T-helper 17 cell (primary cell): ENCODE measurements at places on chromosomes 7 and 10.

- no peak for DNase-seq
- H3K4me3 ChIP-seq = no peak overlapping the region
- no peaks in the 10 kb centered on the region for H3K36me3 ChIP-seq
Measured at GRCh38 chr10:48667960-48668590, 16.6 kb upstream of the WDFY4 start.

DNA sequence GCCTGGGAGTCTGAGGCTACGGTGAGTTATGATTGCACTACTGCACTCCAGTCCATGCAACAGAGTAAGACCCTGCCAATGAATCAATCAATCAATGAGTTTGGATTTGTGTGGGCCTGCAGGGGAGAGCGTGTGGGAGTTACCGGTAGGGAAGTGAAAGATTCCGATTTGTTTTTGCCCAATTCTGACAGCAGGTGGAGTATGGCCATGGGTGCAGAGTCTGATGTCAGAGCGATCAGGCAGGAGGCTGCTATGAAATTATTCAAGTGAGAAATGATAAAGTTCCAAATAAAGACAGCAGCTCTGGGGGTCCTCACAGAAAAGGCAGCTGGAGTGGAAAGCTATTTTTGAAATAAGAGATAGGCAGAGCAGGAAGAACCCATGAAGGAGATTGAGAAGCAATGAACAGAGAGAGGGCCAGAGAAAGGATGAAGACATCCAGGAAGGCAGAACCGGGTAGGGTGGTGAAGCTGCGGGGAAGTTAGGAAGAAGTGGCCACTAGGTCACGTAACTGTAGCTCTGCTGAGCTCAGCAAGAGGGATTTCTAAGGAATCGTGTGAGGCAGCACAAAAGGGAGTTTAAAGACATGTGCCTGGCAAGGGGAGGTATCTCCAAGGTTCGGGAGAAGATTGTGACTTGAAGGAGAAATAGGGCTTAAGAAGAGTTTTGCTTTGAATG, 93.7 kb upstream of the NMT2 start:
- no peaks in the 10 kb centered on the region for H3K27me3 ChIP-seq
- H3K36me3 ChIP-seq = peaks cover 2% of the 10 kb centered on the region
- no peaks in the 10 kb centered on the region for H3K4me1 ChIP-seq
- DNase-seq = no peak

GRCh38 chr10:30111340-30112022, 52.1 kb upstream of the JCAD start:
- H3K27ac ChIP-seq = no peak overlapping the region
- no peaks in the 10 kb centered on the region for H3K4me1 ChIP-seq
- no peaks in the 10 kb centered on the region for H3K36me3 ChIP-seq

- H3K4me1 ChIP-seq = peaks cover 38% of the 10 kb centered on the region
- no peak for DNase-seq
- H3K27ac ChIP-seq = no peak overlapping the region
- H3K36me3 ChIP-seq = peaks cover 2% of the 10 kb centered on the region
- H3K27me3 ChIP-seq = peaks cover 4% of the 10 kb centered on the region
Measured at GRCh38 chr7:128741491-128741890, 2.3 kb downstream of the CALU start.

DNA sequence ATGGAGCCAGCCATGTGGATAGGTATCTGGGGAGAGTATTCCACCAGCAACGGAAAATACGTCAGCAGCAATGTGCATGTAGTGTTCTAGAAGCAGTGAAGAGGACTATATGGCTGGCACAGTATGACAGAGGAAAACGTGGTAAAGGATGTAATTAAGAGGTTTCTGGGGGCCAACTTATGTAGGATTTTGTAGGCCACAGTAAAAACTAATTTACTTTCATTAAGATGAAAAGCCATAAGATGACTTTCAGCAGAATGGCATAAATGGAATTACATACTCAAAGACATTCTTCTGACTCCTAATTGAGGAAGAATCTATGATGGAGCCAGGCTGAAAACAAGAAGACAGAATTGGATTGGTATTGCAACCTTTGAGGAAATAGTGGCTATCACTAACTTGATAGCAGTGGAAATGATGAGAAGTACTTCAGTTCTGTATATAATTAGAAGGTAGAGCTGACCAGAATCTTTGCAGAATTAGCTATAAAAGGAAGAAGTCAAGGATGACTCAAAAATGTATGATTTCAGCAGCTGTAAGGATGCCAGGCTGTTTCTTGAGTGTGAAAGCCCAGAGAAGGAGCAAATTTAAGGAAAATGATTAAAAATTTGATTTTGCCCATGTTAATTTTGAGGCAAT, 156.7 kb downstream of the MBL2 start:
- no peaks in the 10 kb centered on the region for H3K36me3 ChIP-seq
- H3K27me3 ChIP-seq = no peaks in the 10 kb centered on the region
- H3K4me1 ChIP-seq = no peaks in the 10 kb centered on the region
- H3K27ac ChIP-seq = no peak overlapping the region
